ENCODE measurements at places on chromosomes 1 and 21. TPM values are rescaled to one million over a fixed set of nuclear protein-coding genes. Genes with fewer than 3 reads are reported as not detected.

HNRNPR gene
- polyA plus RNA-seq = 190 TPM

ITGB2 gene
- 101 TPM for polyA plus RNA-seq

NBPF20 gene
- 0.72 TPM for polyA plus RNA-seq

DIO1 gene
- 0.11 TPM for polyA plus RNA-seq

GRCh38 chr1:211133393-211133835 lies 534 bp downstream of the KCNH1 start:
- no peak for DNase-seq

GRCh38 chr1:73998348-73998959 lies 199.5 kb downstream of the LRRIQ3 start:
- no peak for DNase-seq

DNA sequence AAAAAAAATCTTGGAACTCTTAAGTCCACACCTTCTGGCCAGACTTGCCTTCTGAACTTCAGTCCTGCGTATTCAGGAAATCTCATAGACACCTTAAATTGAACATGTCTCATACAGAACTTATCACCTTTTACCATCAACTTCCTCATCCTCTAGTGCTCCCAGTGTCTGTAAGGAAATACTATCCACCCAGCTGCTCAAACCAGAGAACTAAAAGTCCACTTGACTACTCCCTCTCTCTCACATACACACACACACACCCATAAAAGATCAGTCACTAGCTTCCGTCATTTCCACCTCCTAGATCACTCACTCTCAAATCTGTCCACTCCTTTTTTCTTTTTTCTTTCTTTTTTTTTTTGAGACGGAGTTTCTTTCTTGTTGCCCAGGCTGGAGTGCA lies 10.9 kb upstream of the CAP1 start:
- DNase-seq = no peak

DNA sequence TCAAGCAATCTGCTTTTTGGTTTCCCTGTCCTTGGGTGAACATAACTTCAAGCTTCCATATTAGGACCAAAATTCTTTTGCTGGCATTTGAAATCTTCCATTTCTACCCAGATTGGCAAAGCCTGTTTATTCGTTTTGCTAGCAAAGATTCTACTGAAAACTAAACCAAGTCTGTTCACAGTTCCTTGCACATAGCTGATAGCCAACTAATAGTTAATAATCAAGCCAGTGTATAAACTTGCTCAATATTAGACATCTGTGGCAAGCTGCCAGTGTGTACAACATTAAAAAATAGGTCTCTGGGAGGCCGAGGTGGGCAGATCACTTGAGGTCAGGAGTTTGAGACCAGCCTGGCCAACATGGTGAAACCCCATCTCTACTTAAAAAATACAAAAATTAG lies 6.3 kb downstream of the APP start:
- no peak for DNase-seq

DNA sequence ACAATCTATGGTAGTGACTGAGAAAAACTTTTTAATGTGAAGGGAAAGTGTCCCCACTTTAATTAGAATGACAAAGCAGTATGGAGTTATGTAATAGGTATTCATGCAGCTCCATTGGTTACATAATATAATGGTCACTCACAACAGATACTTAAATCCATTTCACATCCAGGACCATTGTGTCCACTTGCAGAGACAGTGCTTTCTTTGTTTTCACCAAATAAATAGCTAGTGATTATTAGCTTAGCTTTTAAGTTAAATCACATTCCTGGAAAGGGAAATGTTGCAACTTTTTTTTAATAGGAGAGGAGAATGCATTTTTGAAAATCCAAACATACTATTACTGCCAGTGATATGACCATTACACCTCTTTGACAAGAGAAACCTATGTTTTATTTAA lies 22.9 kb downstream of the RGL1 start:
- no peak for DNase-seq

DNA sequence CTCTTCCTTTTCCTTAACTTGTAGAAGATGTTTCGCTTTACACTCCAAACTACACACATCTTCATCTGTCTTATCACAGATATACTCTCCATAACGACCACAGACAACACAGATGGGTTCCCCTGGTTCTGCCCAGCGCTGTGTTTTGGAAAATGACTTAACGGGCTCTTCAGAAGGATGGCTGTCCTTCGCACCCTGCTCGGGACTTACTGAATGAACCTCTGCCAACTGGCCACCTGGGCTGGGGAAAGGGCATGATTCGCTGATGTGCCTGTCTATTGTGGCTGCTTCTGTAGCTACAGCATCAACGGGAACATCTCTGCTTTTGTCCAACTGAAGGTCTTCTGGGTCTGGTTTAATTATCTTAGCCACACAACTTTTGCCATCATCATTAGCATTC lies 3.4 kb downstream of the DDX59 start:
- no peak for DNase-seq

DNA sequence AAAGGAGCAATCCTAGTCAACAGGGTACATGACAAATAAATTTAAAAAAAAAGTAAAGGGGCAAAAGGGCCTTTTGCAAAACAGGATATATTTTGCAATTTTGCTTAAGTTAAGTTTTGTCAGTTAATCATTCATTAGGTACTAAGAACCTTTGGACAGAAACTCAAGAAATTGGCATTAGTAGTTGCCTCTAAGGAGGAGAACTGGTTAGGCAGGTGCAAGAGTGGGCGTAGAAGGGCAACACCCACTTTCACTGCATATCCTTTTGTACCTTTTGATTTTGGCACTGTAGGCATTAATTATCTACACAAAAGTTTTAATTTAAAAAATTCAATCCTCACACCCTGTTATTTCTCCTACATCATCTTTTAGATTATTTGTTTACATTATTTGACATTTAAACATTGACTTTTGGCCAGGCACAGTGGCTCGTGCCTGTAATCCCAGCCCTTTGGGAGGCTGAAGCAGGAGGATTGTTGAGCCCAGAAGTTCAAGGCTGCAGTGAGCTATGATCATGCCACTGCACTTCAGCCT lies 4.3 kb downstream of the DDAH1 start:
- no peak for DNase-seq

DNA sequence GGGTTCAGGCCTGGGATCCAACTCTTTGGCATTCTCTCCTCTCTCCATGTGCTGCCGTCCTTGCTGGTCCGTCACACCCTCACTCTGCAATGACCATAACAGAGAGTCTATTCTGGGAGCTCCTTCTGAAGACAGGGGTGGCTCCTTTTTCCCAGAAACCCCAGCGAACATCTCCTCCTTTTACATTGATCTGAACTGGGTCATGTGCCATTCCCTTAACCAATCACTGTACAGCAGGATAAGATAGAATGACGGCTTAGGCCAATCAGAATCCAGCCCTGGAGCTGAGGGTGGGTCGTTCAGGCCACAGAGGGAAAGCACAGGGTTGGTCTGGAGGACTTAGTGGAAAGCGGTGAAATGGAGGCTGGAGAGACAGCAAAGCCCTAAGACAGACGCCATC lies 740.1 kb downstream of the MATN1 start:
- no peak for DNase-seq

DNA sequence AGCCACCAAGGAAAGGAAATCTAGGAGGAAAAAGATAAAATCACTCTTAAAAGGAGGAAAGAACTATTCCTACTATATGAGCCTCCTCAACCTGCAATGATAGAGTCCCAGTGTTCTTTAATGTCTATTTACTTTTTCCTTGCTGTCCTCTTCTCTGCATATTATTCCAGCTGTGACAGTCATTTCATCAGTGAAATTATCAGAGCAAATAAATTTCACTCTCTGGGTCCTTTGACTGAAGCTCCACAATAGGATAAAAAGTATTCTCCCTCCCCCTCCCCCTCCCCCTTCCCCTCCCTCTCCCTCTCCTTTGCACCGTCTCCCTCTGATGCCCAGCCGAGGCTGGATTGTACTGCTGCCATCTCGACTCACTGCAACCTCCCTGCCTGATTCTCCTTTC lies 107.5 kb upstream of the DPT start:
- DNase-seq = no peak

DNA sequence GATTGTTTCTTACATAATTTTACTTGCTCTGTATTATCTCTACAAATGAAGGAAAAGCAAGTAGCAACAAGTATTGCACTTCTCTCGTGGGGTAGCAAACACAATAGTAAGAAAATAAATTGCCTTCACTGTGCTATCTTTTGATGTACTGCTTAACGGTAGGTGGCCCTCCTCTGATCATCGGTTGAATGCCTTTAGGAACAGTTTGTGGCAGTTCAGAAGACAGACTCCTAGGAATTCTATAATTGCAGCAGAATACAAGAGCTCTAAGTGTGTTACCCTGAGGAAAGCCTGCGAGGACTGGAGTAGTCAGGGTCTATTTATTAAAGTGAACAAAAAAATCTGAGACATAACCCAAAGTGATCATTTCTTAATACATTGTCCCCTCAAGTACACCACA lies 1135.9 kb downstream of the KCNT2 start:
- no peak for DNase-seq

DNA sequence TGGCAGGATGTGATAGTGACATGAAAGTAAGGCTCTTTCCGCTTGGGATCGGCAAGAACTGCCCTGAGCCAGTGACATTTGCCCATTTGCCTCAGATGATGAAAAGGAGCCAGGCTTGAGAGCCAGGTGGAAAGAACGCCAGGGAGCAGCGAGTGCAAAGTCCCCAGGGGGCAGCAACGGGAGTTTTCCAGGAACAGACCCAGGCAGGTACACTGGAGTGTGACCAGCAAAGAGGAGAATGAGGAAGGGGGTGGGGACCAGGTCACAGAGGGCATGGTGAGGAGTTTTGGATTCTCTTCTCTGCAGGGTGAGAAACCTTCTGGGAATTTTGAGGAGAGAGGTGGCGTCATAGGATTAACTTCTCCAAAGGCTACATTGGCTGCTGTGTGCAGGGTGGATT lies 10.8 kb upstream of the ETS2 start:
- DNase-seq = no peak

- DNase-seq = no peak
These were observed 1.7 kb upstream of the GRIK3 start for GRCh38 chr1:37035796-37036666.

DNA sequence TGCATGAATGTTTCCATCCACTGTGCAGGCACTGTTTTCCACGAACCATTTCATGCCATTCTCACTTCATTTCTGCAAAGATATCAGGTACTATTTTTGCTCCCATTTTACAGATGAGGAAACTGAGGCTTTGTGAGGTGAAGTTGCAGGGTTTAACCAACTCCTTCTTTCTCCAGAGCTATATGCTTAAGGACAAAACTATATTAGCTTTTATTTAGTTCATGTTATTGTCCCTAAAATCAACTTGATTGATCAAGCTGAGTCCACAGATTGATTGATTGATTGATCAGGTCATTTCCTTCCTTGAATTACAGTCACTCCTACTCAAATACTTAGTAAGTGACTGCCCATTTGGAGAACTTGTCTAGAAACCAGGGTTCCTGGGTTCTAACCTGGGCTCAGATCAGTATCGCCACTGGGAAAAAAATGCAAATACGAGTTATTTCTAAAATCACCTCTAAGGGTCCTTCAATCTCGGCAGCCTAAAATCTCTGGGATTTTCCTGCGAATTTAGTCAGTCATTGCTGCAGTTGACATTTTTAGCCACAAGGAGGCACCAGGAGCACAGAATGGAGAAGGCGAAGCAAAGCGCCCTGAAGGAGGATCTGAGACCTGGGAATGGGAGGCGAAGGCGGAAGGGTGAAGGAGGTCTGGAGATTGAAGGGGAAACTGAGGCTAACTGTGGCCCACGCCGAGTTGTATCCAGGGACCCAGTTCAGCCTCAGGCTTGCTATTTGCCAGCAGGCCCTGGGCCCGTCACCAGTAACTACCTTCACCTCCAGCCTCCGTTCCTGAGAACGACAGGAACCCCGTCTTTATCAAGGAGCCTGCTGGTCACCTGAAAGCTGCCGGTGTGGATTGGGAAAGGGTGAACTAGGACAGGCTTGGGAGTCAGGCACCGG lies 14.3 kb upstream of the MUL1 start:
- peak; percentile 85 for DNase-seq

DNA sequence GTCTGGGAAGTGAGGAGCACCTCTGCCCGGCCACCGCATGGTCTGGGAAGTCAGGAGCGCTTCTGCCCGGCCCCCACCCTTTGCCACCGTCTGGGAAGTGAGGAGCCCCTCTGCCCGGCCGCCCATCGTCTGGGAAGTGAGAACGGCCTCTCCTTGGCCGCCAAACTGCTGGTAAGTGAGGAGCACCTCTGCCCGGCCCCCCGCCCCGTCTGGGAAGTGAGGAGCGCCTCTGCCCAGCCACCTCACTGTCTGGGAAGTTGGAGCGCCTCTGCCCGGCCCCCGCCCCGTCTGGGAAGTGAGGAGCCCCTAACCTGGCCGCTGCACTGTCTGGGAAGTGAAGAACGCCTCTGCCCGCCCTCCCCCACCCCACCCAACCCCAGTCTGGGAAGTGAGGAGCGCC lies 22.6 kb downstream of the KCNH1 start:
- no peak for DNase-seq

DNA sequence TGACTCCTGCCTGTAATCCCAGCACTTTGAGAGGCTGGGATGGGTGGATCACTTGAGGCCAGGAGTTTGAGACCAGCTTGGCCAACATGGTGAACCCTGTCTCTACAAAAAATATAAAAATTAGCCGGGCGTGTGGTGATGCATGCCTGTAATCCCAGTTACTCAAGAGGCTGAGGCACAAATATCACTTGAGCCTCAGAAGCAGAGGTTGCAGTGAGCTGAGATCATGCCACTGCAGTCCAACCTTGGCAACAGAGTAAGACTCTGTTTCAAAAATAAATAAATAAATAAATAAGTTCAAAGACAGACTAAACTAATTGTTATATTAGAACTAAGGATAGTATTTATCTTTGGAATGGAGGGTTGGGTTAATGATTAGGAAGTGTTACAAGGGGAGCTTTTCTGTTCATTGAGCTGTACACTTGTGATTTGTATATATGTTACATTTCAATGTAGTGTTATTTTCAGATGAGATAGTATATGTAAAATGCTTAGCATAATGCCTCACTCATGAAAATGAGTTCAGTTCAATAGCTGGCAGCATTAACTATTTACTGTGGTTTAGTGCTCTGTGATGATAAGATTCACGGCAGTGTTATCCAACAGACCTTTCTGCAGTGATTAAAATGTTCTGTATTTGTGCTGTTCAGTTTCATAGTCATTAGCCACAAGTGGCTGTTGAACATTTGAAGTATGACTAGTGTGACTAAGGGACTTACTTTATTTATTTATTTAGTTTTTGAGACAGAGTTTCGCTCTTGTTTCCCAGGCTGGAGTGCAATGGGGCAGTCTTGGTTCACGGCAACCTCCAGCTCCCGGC lies 47.7 kb downstream of the OSBPL9 start:
- DNase-seq = no peak

Data from adrenal gland (tissue), 19 donors.